ENCODE measurements at places on chromosomes 3 and 15.

GRCh38 chr3:62372621-62373041, 719 bp downstream of the FEZF2 start:
- no peak for DNase-seq

GRCh38 chr3:40753951-40754350, 229.2 kb downstream of the ZNF621 start:
- DNase-seq, result no peak

GRCh38 chr3:55720614-55721013, 233.5 kb upstream of the WNT5A start:
- DNase-seq, result no peak

- peak; percentile 51 for DNase-seq
These were observed 32.6 kb downstream of the HACD2 start for GRCh38 chr3:123552095-123552714.

GRCh38 chr15:82136120-82136519, 90.3 kb upstream of the MEX3B start:
- DNase-seq, result no peak

DNA sequence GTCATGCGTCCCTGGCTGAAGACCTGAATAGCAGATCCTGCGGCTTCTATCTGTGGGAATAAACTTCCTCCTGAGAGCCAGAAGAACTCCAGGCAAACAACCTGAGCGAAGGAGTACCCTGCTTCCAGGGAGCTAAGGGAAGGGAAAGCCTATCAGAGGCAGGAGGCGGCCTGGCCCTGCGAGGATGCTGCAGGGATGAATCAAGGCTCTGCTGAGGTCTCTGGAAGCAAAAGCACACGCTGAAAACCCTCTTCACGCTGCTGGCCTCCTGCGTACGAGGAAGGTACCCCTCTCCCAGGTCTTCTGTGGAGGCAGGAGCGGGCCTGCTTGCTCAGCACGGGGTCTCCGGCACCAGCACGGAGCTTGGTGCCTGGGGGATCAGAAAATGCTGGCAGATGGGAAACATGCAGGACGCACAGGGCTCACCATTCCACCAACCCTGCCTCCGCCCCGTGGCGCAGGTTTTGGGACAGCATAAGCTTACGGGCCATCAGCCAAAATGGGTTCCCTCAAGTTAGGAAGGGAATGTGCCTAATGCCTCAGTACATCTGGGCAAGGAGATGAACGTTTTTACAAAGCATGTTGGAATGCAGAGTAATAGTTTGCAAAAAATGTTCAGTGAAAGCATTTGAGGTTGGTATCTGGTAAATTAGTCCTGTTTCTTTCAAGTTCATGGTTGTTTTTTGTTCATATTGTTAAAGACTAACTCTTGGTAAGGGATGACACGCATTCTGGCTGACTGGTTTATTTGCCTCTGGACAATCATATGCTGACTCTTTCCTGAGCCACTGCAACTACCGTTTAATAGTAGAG, 72.3 kb downstream of the CHSY1 start:
- no peak for DNase-seq

GRCh38 chr15:72369964-72370363, 5.8 kb downstream of the HEXA start:
- no peak for DNase-seq

DNA sequence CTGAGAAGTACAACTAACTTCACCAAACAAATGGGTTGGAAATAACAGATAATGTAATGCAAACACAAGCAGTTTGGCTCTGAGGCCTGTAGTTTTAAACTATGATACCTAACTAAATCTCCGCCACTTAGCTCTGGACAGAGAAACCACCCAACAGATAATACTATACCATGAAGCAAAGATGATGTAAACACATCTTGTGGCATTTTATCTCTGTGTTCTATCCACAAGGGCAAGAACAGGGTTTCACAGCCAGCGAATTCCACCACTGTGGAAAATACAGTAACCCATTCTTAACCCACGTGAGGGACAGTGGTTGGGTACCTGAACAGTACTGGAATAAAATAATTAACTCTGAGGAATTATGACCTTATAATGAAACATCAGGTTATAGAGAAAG, 93.6 kb downstream of the P3H2 start:
- no peak for DNase-seq

DNA sequence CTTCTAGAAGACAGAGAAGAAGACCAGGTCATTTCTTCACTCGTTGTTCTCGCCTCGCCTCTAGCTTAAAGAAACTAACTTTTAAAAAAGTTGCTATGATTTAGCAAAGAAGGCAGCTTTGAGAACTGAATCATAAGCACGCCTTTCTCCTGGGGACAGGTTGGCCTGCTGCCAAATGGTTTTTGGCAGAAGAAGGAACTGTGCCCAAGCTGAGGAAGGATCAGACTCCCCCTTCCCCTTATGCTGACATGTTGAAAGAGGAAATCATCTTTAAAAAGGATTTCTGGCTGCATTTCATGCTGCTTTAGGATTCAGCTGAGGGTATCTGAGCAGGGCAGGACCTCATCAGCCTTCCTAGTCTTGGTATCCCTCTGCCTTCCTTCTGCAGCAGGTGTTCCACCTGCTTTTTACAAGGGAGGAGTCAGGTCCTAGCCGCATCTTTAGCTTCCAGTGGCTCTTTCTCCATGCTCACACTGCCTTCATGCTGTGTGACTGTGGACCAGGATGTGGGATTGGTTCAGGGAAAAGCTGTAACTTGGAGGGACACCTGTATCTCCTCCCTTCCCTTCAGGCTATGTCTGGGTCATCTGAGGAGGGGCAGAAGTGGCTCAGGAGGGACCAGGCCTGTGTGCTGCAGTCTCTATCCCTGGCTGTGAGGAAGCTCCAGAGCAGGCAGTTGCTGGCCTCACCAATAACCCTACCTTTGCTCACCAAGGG, 34.1 kb upstream of the HACD2 start:
- no peak for DNase-seq

- DNase-seq, result no peak
These were observed 74.6 kb upstream of the PSMD6 start for GRCh38 chr3:64097920-64098319.

GRCh38 chr3:100400419-100400779, 490 bp downstream of the TOMM70 start:
- DNase-seq, result peak; percentile 82

DNA sequence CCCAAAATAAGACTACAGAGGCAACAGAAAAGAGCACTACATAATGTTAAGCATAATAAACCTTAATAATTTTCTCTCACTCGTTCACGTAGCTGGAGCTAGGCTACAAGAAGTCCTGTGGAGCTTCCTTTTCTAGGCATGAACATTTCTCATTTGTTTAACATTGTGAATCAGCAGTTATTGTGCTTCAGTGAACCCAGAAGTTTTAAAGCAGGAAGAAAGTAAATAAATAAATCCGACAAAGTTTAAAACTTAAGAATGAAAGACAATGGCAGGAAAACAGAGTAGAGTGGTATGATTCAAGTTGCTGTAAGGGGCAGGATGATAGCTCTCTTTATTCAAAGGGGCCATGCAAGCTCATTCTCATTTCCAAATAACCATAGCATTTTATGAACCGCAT, 191.8 kb downstream of the LSAMP start:
- DNase-seq, result no peak

GRCh38 chr3:57130571-57131209, 34.5 kb downstream of the IL17RD start:
- DNase-seq, result no peak

- DNase-seq, result no peak
These were observed 28.1 kb downstream of the SNX33 start for GRCh38 chr15:75675579-75676404.

DNA sequence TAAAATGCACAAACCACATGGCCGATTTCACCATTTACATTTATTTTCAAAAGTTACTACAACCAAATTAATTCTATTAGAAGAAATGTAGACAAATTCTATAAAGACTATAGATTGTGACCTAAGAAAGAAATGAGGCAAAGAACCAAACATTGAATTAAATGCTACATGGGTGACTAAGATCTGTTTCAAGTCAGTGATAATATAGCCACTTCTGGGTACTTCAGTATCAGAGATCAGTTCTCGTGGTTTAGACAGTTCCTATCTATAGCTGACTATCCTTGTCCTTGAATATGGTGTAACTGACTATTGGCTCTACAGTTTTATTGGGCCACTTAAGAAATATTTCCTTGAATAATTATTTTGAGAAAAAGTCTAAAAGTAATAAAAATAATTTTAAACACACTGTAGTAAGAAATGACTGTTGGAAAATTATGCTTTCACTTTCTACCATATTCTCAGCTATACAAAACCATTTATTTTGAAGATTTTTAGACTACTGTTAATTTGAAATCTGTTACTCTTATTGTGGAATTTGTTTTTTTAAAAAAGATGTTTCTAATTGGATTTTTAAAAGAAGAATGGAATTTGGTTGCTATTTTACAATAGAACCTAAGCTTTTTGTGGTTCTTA, 14.1 kb downstream of the KCNMB3 start:
- DNase-seq, result no peak

DNA sequence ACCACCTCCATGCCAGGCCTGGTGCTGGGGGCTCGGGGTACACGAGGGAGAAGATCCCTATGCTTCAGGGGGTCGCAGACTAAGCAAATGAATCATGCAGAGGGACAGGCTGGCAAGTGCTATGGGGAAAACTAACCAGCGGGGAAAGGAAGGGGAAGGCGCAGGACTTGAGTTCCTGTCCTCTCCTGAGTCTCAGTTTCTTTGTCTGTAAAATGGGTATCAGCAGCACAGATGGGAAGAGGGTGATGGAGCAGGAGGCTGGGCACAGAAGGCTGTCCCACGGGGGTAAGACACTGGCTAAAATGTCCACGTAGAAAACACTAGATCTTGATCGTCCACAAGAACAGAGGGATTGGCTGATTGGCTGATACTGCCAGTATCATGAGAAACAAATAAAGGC, 39.8 kb downstream of the RGMA start:
- DNase-seq, result no peak

- DNase-seq, result no peak
These were observed 50.6 kb downstream of the SUMF1 start for GRCh38 chr3:4416427-4416945.

DNA sequence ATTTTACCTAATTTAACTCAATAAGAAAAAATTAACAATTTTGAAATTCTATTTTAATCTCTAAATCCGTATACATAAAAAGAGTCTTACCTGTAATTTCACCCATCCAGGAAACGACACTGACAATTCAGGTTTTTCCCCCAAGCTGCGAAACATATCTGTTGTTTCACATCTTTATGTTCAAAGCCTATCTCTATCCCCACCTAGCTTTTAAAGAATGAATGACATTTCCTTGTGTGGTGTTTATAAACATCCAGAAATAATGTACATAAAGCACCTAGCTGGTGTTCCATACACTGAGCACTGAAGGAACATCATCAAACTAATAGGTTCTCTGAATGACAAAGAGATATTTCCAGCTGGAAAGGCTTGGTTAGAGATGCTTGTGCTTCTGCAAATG, 867.8 kb downstream of the SQOR start:
- no peak for DNase-seq

GRCh38 chr3:52093756-52094545, 37.6 kb upstream of the DUSP7 start:
- DNase-seq, result no peak

GRCh38 chr3:8741581-8742261, 8.1 kb downstream of the CAV3 start:
- DNase-seq, result no peak

- no peak for DNase-seq
These were observed 92.5 kb downstream of the BDH1 start for GRCh38 chr3:197463279-197463678.

- DNase-seq, result no peak
These were observed 71.0 kb downstream of the ZMAT3 start for GRCh38 chr3:179000659-179001058.

DNA sequence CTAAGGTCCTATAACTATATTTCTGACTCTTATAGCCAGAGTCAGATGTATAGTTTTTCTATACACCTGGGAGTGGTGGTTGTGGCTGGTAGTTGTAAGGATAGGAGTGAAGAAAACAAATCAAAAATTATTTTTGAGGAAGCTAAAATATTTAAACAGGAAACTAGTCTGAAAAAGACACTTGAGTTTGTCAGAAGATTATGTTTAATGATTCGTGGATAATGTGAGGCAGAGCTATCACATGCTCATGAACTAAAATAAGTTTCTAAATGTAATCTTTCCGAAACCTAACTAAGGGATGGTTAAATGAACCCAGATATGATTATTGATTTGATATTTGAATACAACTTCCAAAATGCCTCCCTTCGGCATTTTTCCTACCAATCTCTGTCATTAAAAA, 30.4 kb downstream of the GABRR3 start:
- DNase-seq, result no peak

DNA sequence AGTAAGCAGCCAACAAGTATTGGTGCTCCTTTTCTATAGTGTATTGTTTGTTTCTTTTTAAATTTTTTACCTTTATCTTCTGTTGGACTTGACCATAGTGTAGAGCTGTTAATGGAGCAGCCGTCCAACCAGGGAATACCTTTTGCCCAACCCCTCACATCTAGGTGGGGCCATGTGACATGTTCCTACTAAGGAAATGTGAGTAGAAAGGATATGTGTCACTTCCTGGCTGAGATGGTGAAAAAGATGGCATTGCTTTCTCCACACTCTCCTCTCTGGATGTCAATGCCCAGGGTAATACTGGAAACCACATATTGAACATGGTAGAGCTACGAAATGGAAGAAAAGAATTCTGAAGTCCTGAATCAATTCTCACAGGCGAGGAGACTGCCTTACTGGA, 218.8 kb downstream of the TBL1XR1 start:
- DNase-seq, result no peak

- no peak for DNase-seq
These were observed 25.9 kb upstream of the SLC41A3 start for GRCh38 chr3:126109880-126110235.

DNA sequence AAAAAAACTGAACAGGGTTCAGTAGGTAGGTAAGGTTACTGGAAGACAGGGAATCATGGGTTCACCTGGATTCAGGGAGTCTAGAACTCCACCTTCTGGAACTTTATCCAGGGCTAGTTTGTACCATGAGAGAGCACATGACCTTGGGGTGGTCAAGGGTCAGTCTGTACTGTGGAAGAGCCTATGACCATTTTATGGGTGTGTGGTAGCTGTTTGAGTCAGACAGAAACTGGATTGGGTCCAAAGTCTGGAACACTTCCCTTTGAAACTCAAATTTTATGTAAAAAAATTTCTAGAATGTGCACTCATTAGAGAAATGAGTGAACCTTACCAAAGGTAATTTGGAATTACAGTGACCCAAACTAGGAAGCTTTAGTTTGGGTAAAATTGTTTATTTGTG, 486.0 kb upstream of the AGTR1 start:
- no peak for DNase-seq

GRCh38 chr15:77478051-77478450, 57.4 kb downstream of the HMG20A start:
- no peak for DNase-seq

DNA sequence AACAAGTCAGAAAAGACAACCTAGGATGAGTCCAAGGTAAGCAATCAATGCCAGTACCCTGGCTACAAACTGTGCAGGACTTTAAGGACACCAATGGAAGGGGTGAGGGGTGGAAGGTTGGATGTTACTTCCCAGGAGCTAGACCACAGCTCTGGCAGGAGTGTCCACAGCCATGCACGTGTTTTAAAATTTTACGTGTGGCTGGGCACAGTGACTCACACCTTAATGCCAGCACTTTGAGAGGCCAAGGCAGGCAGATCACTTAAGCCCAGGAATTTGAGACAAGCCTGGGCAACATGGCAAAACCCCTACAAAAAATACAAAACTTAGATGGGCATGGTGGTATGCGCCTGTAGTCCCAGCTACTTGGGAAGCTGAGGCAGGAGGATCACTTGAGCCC, 14.7 kb upstream of the HDC start:
- peak; percentile 47 for DNase-seq
